KBM-7 (cell line): ENCODE measurements at places on chromosomes 3 and 15.

DNA sequence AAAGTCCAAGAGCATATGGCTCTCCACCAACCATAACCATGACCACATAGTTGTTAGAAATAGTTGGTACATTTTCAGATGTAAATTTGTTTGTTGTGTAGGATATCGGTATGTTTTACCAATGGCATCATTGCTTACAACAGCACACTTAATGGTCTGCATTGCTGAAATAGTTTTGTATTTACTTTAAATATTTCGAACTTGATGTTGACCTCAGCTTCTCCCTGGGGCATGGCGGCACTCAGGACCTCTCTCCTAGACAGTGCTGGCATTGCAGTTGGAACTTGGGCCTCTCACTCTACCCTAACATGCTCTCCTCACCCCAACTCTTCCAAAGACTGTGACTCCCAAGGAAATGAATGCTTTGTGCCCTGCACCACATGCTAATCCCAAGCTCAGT lies 5.0 kb downstream of the SLC22A13 start:
- DNase-seq, result no peak

GRCh38 chr3:112379020-112379690 lies 46.2 kb downstream of the CD200 start:
- peak; percentile 70 for DNase-seq

GRCh38 chr3:34056181-34056910 lies 257.9 kb downstream of the PDCD6IP start:
- DNase-seq, result peak; percentile 48

GRCh38 chr3:154178172-154178571 lies 57.0 kb downstream of the ARHGEF26 start:
- no peak for DNase-seq

DNA sequence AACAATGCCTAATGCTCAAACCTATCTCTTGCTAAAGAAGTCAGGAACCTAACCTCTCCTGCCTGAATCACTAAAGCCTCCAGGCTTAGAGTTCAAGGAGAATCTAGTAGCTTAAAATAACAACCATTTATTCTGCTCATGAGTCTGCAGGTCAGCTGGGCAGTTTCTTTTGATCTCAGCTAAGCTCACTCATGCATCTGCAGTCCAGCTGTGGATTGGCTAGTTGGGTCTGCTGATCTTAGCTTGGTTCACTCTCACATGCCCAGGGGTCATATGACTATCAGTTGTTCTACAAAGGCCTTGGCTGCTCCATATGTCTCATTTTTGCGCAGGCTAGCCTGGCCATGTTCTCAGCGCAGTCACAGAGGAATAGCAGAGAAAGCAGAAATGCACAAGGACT lies 109.2 kb upstream of the STT3B start:
- DNase-seq, result no peak
